HL-60 (cell line): ENCODE measurements at places on chromosomes 11 and 22.

- DNase-seq: peak; percentile 58
Measured at GRCh38 chr11:133928628-133929059, 28.1 kb downstream of the IGSF9B start.

DNA sequence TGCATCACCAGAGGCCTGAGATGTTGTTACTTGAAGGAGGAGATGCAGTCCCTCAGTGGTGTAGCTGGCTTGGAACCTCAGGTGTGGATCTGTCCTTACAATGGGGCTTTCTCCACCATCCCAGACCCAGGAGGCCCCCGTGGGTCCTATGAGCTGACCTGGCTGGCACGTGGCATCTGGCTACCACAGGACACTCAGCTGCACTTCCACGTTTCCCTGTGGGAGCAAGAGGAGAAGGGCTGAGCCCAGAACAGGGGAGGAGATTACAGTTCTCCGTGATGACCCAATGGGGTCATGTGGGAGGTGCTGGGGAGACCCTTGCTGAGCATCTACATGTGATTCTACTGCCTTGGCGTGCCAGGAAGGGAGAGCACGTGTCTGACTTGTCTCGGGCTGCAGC lies 1448.4 kb downstream of the TBC1D22A start:
- DNase-seq: no peak

- DNase-seq: no peak
Measured at GRCh38 chr11:112785719-112786118, 175.5 kb upstream of the NCAM1 start.

DNA sequence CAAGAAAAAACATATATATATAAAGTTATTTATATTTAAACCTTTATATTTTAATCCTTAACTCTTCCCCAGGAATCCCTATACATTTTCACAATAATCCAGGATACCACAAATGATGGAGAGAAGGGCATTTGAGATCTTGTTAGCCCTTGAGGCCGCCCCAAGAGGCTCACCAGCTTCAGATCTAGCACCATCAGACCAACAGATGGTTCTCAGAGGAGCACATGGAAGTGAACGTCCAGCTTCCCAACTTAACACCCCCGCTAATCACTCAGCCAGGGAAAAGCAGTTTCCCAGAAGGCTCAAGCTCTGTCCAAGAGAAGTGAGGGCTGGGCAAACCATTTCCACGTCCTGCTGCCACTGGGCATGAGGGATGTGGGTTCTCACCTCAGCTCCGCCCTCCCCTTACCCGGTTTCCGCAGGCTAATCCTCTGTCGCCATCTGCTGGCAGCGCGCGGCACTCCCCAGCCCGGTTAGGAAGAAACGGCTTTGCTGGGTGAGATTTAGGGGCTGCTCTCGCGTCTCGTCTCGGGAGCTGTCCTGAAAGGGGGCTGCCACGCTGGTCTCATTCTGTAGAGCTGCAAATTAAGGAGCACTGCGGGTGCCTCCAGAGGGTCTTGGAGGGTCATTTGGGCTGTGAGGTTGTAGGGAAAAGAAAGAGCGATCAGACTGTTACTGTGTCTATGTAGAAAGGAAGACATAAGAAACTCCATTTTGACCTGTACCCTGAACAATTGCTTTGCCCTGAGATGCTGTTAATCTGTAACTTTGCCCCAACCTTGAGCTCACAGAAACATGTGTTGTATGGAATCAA lies 6.8 kb upstream of the FAM111A start:
- peak; percentile 44 for DNase-seq
